ENCODE measurements at places on chromosomes 5 and 9.

- DNase-seq = no peak
These were observed 27.0 kb downstream of the TRIM14 start for GRCh38 chr9:98091735-98092612.

DNA sequence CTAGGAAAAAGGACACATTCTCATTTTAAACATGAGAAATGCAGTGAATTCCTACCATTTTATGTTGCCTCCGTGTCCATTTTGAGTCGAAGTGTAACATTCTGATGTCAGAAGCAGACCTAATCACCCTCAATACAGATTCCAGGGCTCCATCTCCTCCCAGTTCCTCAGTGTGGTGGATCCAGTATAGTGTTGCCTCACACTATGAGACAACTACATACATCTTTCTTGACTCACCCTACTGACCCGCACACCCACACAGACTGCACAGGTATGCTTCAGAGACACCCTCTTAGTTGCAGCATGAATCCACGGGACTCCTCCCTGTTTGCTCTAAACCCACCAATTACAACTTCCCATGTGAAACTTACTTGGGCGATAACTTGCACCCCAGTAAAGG, 564.9 kb downstream of the SEMA5A start:
- no peak for DNase-seq

DNA sequence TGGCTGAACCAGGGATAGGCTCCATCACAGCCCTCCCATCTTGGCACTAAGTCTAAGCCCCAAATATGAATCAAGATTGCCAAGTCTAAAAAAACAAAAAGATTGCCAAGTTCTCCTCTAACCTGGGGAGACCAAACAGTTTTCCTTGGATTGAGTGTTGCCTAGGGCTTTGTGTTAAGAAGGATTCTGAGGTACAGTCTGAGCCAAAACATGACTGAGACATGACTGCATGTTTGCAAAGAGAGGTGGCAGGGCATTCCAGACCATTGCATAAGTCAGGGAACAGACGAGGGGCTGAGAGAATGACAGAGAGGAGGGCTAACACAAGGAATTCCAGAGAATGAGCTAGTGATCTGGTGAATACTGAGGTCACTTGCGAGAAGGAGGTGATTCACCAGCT, 11.4 kb downstream of the LAMC3 start:
- no peak for DNase-seq

- no peak for DNase-seq
These were observed 71.0 kb downstream of the FER start for GRCh38 chr5:108818613-108819272.

- no peak for DNase-seq
These were observed 42.8 kb downstream of the MAST4 start for GRCh38 chr5:66639037-66639436.

GRCh38 chr5:149946118-149946517, 1.5 kb upstream of the PDE6A start:
- no peak for DNase-seq

- no peak for DNase-seq
These were observed 69.6 kb downstream of the CCDC171 start for GRCh38 chr9:15622318-15622971.

- no peak for DNase-seq
These were observed 115.4 kb upstream of the SLC44A1 start for GRCh38 chr9:105128908-105129600.

- DNase-seq = no peak
These were observed 85.9 kb downstream of the GALNT10 start for GRCh38 chr5:154276261-154276972.

- no peak for DNase-seq
These were observed 11.5 kb upstream of the CARD19 start for GRCh38 chr9:93084471-93084881.

GRCh38 chr9:93180938-93181337, 3.0 kb upstream of the WNK2 start:
- DNase-seq = no peak

GRCh38 chr9:134286471-134287245, 39.6 kb upstream of the RXRA start:
- no peak for DNase-seq

GRCh38 chr5:154312576-154312975, 122.0 kb downstream of the GALNT10 start:
- DNase-seq = no peak

DNA sequence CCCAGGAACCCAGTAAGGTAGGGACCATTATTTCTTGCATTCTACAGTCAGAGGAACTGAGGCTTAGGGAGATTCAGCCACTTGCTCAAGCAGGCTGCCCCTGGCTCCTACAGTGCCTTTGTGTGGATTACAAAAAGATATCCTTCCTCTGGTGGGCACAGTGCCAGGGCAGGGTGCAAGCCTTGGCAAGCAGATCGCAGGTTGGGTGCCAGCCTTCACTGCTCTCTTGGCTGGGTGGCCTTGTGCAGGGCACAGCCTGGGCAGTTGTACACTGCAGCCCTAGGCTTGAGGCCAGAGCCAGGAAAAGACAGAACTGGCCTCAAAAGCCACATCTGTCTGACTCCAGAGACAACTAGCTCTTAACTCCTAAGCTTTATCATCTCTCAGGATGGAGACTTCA, 15.0 kb downstream of the DOCK2 start:
- DNase-seq = no peak

GRCh38 chr5:117943541-117943940, 1044.8 kb downstream of the DTWD2 start:
- no peak for DNase-seq

- no peak for DNase-seq
These were observed 12.3 kb downstream of the CCNH start for GRCh38 chr5:87400305-87400899.
